Parietal lobe (tissue), 2 donors: ENCODE measurements at places on chromosomes 13 and 19. TPM values are rescaled to one million over a fixed set of nuclear protein-coding genes. Genes with fewer than 3 reads are reported as not detected.

The CRLF1 gene
- 2.8 TPM for total RNA-seq

The NPAS1 gene
- total RNA-seq = 10.0 TPM

The SOHLH2 gene
- total RNA-seq = 3.4 TPM

The FOXA3 gene
- not detected for total RNA-seq

The SLC27A1 gene
- total RNA-seq = 26.0 TPM

The CYP2F1 gene
- not detected for total RNA-seq
